ENCODE measurements at places on chromosomes 3 and 15. TPM values are rescaled to one million over a fixed set of nuclear protein-coding genes. Genes with fewer than 3 reads are reported as not detected.

The BCHE gene
- 11.2 TPM for polyA plus RNA-seq

The CCR9 gene
- 0.12 TPM for polyA plus RNA-seq

The HRH1 gene
- 2.3 TPM for polyA plus RNA-seq

The POPDC2 gene
- 4.5 TPM for polyA plus RNA-seq

The C3orf70 gene
- polyA plus RNA-seq, result 9.3 TPM

The SCAANT1 gene
- not detected for polyA plus RNA-seq

The LXN gene
- 38.1 TPM for polyA plus RNA-seq

GRCh38 chr15:70241561-70242320 is 144.0 kb upstream of the TLE3 start:
- no peak for DNase-seq

DNA sequence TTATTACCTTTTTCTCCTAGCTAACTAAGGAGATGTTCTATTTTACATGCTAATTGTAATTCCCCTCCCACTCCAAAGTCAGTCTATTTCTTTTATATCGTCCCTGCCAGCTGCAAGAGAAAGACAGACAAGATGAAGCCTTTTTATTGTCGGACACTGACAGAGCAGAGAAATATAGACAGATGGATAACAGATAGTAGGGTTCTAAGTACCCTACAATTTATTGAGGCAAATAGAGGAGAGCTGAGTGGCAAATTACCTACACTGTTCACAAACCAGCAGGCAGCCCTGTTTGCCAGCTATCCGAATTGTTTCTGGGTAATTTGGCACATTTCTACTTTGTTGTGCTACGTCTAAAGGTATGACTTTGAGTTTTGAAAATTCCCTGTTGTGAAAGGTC is 392.3 kb upstream of the ZNF717 start:
- DNase-seq, result no peak

DNA sequence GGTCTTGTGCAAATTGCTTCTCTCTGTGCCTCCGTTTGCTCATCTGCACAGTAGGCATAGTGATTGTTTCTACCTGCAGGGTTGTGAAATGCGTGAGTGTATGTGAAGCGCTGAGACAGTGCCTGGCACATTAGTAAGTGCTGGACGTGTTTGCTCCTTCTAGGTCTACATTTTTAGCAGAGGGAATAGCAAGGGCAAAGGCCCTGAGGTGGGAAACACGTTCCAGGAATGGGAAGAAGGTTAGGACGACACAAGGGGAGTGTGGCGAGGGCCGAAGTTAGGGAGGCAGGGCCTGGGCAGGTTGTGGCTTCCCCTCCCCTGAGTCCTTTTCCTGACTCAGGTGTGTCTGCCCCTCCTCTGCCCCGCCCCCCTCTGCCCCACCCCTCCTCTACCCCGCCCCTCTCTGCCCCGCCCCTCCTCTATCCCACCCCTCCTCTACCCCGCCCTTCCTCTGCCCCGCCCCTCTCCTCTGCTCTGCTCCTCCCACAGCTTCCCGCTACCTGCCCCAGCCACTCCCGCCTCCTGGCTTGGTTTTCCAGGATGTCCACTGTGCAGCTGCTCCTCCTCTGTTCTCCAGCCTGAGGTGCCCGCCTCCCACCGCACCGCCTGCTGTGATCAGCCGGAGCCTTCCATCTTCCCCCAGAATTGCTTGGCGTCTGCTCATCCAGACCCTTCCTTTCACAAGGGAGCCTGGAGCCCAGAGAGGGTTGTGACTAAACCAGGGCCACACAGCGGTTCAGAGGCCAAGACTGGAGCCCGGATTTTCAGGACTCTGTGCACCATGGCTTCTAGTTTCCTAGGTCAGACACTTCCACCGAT is 31.1 kb upstream of the SMAD6 start:
- DNase-seq, result no peak

GRCh38 chr3:145776782-145777408 is 384.1 kb downstream of the PLOD2 start:
- no peak for DNase-seq

DNA sequence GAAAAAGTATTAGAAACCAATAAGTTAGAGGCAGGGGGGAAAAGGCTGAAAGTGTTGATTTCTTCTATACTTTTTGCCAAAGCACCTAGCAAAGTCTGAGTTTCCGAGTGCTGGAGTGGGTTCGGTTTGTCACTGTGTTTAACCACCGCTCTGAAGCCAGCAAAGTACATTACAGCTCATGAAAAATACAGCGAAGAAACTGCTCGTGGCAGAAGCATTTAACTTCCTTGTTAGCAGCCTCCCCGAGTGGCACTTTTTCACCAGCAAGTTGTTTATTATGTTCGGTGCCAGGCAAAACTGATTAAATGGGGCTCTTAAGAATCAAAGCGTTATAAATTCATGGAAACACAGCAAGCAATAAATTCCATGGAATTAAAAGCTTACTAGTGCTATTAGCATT is 313.6 kb downstream of the FOXP1 start:
- no peak for DNase-seq

GRCh38 chr15:72312605-72313447 is 7.1 kb downstream of the CELF6 start:
- no peak for DNase-seq

DNA sequence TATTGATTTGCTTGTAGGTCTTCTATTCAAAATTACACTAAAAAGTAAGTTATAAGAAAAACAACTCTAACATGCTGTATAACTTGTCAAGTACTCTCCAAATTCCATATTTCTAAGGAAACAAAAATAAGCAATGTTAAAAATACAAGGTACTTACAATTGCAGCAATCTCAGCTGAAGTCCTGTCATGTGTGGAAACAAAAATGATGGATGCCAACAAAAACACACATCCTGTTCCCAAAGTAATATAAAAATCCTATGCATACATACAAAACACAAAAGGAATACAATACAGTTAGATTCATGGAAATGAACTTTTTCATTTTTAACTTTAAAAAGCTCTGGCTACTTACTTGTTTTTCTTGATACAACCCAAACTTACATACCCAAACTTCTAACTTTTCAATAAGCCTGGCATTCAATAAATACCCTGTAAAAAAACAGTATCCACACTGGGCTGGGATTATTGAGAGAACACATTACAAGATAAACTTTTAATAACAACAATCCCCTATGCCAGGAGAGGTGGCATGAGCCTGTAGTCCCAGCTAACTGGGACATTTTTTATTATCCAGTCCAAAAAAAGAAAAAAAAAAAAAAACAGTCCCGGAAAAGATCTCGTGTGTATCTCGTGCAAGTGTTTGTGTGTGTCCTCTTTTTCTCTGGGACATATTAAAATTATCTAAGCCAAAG is 14.7 kb downstream of the CMTM6 start:
- no peak for DNase-seq

DNA sequence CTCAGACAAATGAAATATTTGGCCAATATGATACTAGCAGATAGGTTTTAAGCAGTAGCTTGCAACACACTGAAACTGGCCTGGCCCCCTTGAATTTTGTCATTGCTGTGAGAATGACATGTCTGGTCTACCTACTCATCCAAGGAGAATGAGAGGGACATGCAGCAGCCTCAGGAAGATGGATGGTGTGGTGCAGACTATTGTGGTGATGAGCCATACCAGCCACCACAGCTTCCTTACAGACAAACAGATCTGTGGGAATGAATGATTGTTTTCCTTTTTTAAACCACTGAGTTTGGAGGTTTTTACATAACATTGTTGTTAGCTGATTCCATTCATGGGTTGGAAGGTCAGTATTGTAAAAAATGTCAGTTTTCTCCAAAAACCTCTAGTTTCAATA is 133.7 kb upstream of the POU1F1 start:
- DNase-seq, result no peak

GRCh38 chr3:10845839-10846656 is 30.0 kb downstream of the SLC6A11 start:
- no peak for DNase-seq

GRCh38 chr3:23832523-23832922 is 26.8 kb downstream of the UBE2E1 start:
- DNase-seq, result no peak

- no peak for DNase-seq
Measured at GRCh38 chr3:185813691-185814215, 11.1 kb downstream of the IGF2BP2 start.

DNA sequence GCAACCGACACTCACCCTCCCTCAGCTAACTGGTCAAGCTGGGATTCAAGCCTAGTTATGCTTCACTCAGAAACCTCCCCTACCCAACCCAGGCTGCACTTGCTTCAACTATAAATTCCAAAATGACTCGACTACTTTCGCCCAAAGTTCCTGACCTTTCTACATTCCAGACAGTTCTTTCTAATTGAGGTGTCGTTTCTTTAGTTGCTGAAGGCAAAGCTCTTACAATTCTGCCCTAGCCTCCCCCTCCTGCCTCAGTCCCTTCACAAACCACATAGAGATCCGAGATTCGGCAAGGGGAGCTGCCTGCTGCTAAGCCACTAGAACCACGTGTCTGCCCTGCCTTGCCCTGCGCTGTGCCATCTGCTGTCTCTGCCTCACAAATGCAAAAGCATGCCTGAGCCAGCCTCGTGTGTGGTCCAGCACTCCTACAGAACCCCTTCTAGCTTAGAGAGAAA is 74.7 kb upstream of the SH3GL3 start:
- no peak for DNase-seq

DNA sequence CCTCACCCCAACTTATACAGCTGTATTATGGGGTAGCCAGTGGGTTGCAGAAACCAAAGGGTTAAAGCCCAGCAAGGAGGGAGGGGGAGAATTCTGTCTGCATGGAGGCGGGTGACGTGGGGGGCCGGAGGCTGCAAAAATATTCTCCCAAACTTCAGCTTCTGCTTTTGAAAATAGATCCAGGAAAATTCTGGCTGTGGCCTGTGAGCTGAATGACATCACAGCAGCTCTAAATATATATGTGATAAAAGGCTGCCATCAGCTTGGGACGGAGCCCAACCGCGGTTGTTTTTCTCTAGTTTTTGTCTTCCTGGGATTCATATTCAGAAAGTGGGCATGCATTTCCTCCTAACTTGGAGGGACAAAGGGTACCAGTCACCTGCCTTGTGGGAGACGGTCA is 27.6 kb downstream of the MAPKAPK3 start:
- DNase-seq, result no peak

DNA sequence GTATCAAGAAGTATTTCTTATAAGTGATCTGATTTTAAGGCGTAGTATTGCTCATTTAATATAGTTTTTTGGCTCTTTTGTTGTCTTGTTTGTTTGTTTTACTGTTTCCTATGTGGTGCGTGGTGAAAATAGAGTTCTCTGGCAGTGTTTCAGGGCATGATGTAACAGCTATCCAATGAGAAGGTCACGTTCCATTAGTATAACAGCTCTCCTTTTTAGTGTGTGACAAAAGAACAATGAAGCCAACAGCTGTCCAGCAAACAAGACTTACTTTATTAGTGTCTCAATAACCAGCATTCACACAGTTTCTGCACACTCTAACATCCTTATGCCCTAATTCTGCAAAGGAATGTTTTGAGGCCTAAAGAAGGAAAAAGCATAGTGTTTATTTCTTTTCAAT is 127.9 kb downstream of the SLC25A26 start:
- DNase-seq, result no peak

- DNase-seq, result no peak
Measured at GRCh38 chr3:140094487-140094886, 159.5 kb downstream of the CLSTN2 start.

DNA sequence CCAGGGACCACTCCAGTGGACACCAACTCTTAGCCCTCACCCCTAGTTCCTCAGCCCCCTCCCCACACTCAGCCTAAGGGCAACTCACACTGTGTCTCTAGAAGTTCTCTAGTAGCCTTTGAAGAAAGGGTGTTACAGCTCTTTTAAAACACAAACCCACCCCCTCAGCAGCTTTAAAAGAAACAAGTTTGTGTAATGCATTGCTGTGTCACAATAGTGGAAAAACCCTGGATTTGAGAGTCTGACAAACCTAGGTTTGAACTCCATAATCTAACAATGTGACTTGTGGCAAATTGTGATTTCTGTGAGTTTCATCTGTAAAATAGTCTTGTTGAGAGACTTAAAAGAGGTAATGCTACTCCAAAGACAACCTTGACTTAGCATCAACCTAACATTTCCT is 54.0 kb downstream of the PLCH1 start:
- no peak for DNase-seq

DNA sequence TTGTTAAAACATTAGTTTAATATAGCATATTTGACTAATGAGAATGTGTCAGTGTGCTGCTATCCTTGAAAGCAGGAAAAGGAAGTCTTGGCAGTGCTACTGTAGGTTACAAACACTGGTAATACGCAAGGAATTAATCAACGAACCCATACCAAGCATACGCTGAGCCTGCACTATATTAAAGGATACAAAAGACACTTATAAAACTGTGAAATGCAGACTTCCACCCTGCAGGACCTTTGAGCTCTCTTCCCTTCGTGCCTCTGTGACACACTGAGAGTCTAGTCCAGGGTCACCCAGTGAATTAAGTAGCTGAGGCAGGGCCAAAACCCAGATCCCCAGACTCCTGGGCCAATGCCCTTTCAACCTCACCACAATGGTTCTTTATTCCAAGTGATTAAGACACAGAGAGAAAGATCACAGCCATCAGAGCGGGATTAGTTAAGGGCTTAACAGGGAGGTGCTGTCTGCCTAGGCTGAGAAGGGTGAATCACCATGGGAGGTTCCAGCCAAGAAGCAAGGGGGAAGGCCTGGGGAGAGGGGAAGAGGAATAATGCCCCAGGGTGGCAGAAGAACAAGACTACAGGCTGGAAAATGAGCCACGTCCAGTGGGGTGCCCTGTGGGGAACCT is 6.8 kb downstream of the ANXA2 start:
- no peak for DNase-seq

DNA sequence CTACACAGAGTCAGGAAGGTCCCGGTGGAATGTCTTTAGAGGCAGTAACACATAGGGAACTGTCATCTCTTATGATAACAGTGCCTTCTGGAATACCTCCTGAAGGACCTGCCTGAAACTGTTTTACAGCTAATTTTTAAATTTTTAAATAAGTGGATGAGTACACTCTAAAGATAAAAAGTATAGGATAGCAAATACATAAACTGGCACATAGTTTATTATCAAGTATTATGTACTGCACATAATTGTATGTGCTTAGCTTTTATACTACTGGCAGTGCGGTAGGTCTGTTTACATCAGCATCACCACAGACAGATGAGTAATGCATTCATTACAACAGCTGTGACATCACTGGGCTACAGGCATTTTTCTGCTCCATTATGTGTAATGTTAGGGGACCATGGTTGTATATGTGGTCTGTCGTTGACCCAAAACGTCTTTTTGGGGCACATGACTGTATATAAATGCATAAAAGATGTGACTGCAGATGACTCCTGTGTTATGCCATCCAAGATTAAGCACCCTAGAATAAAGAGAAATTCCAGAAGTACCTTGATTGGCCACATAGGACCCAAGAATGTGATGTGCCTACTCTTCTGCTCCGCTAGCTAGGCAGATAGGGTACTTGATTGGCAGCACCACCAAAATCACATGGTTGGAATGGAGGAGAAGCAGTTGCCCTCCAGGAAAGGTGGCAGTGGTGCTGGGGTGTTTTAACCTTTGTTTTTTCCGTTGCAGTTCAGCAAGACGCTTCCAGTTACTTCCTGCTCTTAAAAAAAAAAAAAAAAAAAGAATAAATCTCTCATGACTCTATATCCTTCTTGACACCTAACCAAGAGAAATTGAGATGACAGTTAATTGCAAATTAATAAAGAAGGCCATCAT is 3.3 kb downstream of the VPS8 start:
- no peak for DNase-seq

Data from right renal cortex interstitium (tissue), 3 donors.